ENCODE measurements at places on chromosomes 11 and 22.

- DNase-seq: no peak
Measured at GRCh38 chr22:24463071-24463760, 31.9 kb upstream of the UPB1 start.

DNA sequence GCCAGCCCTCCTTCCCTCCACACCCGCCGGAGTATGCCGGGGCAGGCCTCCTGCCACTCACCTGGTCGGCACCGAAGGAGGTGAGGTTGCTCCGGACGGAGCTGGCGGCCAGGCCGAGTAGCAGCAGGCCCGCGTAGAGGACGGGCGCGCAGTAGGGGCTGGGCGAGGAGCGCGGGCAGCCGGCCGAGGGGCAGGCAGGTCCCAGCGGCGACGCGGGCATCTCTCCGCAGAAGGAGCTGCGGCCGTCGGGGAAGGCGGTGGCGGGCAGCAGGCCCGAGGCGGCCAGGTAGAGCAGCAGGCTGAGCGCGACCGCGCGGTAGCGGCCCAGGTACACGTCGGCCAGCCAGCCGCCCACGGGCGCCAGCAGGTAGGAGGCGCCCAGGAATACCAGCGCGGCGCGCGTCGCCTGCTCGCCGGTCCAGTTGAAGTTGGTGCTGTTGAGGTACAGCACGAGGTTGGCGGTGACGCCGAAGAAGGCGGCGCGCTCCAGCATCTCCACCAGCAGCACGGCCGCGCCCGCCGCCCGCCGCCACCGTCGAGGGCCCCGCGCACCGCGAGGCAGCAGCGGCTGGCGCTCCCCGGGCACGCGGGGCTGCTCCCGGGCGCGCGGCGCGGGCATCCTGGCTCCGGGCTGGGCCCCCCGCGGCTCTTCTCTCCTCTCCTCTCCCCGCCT lies 907 bp downstream of the SLC15A3 start:
- DNase-seq: no peak

DNA sequence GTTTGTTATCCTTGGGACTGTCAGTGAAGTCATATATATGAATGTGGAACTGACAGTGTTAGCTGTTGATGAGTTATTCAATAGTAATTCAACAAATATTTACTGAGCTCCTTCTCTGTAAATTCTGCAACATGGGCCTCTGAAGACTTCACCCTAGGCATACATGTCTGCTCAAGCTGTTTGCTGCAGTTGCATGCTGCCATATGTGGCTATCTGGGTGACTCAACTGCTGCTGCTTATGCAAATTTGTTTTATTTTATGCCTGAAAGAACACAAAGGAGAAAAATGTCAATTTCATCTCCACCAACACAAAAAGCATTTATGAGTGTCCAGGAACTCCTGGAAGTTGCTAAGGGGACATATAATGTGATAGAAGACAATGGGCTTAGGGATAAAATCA lies 417.6 kb downstream of the AASDHPPT start:
- no peak for DNase-seq

DNA sequence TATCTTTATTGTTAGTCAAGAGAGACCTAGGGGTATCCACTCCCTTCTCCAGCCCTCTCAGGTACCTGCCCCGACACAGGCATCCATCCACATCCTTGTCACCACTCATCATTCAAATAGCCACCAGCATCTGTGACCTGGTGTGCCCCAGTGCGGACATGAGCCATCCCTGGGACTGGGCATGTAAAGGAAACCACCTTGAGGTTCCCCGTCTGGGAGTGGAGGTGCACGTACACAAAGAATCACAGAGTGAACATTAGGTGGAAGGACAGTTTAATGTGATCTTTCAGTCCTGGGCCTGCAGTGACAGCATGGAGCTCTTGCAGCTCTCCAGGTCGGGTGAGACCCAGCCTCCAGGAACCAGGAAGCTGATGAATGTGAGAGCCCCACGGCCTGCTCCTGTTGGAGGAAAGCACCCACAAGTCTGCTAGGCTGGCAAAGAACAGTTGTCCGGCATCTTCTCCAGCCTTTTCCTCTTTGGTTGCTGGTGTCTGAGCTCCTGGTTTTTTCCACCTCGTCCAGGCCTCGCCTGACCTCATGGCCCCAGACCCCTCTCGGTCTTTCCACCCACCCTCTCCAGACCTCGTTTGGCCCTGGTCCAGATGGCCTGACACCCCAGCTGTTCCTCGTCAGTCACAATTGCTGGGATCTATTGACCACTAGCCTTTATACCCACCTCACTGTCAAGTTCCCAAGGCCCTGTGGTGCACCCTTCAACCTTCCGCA lies 16.5 kb downstream of the PSMD13 start:
- DNase-seq: no peak

DNA sequence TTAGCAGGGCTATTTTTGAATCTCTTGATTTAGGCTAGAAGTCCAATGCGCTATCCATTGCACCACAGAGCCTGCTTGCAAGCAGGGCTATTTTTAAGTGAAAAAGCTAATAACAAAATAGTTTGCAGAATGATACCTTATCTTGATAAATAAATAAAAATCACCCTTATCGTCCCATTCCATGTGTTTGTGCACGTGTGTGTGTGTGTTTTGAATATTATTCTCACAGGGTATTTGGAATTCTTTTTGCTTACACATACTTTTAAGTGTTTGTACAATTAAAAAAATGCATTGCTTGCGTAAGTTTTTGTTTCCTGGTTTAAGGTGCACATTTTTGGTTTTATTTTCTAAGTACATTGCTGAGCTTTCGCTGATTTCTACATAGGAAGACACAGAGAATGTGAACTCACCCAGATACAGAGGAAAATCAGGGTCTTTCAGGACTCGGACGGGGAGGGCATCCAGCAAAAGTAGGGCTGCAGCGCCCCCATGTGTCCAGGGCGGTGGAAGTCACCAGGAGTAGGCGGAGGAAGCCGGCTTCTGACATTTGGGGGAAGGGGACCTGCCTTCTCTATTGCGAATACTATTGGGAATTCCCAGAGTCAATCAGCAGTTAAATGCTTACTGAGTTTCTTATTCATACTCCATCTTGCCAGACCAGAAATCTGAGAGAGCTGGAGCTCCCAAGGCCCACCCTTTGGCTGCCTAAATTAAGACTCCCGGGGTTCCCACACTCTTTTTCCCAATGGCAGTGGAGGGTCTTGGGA lies 27.3 kb downstream of the SLC1A2 start:
- peak; percentile 30 for DNase-seq

- no peak for DNase-seq
Measured at GRCh38 chr11:115193914-115194801, 310.1 kb downstream of the CADM1 start.

DNA sequence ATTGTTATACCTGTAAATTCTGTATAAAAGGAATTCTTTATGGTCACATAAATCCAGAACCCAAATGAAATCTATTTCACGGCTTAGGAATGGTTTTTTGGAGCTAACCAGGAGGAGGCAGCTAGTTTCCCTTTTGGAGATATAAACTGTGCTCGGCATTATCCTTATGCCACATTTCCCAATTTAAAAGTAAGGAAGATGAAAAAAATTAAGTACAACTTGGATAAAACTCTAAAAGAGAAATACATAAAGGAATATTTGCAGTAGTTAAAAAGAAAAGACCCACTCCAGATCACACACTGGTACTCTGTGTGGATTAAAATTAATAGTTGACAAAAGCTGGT lies 17.7 kb downstream of the DLAT start:
- no peak for DNase-seq

DNA sequence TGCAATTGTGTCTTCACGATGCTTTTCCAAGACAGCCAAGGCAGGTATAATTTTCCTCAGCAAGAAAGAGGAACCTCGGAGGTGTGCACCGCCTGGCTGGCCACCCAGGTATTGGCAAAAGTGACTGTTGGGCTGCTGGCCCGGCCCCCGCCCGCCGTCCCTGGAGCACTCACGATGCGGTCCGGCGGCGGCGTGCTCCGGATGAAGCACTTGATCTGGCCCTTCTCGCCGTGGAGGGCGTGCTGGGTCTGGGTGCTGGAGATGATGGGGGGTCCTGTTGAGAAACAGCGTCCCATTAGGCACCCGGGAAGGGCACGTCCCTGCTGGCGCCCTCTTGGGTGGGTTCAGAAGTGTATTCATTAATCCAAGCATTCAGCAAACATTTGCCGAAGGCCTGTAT lies 84.8 kb downstream of the ST3GAL4 start:
- DNase-seq: no peak

GRCh38 chr22:28139516-28139915 lies 220.5 kb upstream of the PITPNB start:
- DNase-seq: no peak

- no peak for DNase-seq
Measured at GRCh38 chr11:120153221-120153620, 15.3 kb upstream of the TRIM29 start.

DNA sequence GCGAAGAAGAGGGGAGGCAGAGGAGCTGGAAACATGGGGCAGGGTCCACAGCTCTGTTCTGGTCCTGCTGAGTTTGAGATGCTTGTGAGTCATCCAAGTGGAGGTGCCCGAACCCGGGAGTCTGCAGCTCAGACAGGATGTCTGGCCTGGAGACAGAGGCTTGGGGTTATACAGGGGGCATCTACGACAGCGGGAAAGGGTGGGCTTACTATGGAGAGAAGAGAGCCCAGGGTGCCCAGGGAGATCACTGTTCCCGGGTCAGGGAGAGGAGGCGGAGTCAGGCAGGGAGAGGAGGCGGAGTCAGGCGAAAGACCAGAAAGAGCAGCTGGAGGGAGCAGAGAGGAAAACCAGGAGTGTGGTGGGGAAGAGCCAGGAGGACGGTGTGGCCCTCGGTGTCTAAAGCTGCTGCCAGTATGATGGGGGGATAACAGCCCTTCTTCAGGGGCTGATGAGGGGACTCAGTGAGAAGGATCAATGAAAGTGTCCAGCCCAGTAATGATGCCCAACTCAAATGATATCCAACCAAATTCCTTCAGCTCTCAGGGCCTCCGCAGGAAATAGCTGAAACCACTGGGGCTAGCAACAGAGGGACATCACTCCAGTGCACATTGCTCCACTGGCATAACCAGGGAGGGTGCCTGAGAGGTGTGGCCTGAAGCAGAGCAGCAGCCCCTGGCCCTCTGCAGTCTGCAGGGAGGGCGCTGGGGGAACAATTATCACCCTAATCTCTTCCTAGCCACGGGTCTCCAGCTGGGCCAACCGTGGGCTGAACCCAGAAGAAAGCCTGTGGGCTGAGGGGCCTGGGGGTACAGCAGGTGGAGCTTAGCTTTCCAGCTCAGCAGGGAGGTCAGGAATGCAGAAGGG lies 2.6 kb upstream of the LTBP3 start:
- DNase-seq: no peak
